HAP-1 (cell line): ENCODE measurements at places on chromosomes 4 and X.

DNA sequence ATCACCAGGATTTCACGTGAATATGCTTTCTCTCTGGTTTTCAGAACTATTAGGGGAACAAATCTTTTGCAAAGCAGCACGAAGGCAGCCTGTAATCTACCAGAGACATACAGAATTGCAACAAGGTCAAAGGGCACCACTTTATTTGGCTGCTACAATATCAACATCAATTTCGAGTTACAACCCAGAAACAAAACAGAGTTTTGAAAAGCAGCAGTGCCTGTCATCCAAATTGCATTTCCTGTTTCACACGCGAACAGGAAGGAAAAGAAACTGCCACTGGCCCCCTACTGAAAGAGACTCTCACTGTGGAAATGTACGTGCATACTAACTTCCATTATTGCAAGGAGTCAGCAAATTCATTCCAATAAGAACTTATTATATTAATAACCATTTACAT, 17.1 kb upstream of the C1QTNF7 start:
- no peak for DNase-seq

DNA sequence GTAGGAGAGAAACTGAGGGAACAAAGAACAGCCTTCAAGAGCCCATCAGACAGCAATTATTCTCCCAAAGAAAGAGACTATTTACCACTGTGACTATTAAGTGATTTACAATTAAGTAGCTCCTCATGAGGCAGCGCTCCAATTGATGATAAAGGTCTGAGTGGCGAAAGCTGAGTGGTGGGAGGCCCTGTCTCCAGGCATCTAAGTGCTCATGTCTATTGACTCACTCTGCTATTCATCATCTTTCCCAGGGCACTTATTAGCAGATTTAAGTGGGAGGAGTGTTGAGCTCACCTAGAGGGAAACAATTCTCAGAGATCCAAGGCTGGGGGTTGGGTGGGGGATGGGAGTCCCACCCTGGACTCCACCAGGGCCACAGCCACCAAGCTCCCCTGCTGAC, 23.3 kb downstream of the AMER1 start:
- DNase-seq = no peak

DNA sequence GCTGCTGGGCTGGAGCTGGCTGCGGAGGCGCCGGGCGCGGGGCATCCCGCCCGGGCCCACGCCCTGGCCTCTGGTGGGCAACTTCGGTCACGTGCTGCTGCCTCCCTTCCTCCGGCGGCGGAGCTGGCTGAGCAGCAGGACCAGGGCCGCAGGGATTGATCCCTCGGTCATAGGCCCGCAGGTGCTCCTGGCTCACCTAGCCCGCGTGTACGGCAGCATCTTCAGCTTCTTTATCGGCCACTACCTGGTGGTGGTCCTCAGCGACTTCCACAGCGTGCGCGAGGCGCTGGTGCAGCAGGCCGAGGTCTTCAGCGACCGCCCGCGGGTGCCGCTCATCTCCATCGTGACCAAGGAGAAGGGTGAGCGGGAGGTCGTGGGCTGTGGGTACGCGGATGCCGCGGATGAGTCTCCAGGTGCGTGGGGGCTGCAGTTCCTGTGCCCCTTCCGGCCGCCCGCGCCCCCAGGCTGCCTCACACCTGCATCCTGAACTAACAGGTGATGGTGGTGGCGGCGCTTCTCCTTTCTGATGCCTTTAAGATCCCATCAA, 499 bp downstream of the CYP2U1 start:
- DNase-seq = no peak

- no peak for DNase-seq
Observed at GRCh38 chr4:5361968-5362367, 310.7 kb downstream of the STK32B start.

DNA sequence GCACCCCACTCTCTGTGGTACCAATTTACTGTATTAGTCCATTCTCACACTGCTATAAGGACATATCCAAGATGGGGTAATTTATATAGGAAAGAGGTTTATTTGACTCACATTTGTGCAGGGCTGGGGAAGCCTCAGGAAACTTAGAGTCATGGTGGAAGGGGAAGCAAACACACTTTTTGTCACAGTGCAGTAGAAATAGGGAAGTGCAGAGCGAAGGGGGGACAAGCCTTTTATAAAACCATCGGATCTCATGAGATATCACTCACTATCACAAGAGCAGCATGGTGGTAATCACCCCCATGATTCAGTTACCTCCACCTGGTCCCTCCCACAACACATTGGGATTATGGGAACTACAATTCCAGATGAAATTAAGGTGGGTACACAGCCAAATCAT, 766.9 kb upstream of the PCDH10 start:
- no peak for DNase-seq

GRCh38 chrX:2901367-2902036, 27.6 kb downstream of the ARSD start:
- DNase-seq = no peak

DNA sequence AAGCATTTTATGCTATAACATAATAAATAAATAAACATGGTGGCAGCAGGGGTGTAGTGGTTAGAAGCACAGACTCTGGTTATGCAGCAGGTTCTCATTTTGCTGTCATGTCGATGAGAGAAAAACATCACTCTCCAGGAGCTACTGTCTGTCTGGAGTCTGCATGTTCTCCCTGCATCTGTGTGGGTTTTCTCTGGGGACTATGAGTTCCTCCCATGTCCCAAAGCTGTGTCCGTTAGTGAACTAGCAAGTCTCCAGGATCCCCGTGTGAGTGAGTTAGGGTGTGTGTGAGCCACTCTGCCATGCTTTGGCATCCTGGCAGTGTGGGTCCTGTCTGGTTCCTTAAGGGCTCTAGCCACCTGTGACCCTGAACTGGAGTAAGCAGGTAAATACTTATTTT, 585.6 kb upstream of the AGA start:
- no peak for DNase-seq

DNA sequence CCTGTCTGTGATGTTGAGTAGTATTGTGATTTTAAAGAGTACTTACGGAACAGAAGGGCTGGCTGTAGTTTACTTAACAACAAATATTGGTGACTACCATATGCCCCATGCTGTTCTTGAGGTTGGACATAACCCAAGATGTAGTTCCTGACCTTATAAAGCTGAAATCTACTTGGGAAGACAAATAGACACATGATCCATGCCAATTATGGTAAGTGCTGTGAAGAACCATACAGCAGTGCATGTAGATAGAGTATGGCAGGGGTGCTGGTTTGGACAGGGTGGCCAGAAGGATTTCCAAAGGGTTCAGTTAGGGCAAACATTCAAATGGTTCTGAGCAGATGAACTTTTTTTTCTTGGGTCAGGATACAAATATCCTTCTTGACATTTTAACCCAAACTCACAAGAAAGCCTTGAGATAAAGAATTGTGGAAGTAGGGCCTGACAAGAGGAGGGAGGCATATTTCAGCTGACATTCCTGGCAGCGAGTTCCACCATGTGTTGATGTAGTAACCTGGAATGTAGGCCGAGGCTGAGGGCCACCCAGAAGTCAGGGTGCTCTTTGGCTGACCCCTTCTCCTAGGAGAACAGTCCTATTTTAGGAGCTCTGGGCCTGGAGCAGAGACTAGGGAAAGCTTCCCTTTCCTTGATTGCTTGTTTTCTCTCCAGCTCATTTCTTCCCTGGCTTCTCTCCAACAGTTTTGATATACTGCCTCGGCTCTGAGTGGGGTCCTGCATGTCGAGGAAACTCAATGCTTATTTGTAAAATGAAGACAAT, 74.2 kb downstream of the FREM3 start:
- DNase-seq = no peak

- no peak for DNase-seq
Observed at GRCh38 chr4:32551943-32552342, 1831.8 kb downstream of the PCDH7 start.

DNA sequence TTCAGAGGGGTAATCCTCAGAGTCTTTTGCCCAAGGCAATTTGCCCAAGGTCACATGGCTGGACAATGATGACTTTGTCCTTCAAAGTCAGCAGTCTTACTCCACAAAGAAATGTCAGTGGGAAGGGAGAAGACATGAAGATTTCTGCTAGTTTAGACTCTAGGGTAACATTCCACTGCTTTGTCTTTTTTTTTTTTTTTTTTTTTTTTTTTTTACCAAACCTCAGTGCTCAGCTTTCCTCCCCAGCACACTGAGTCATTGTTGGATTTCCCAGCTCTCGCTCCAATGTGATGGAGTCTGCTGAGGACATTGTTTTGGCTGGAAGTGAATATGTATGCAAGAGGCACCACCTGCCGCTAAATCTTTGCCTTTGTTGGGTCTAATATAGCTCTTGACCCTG, 7.2 kb upstream of the C1QTNF7 start:
- DNase-seq = no peak

DNA sequence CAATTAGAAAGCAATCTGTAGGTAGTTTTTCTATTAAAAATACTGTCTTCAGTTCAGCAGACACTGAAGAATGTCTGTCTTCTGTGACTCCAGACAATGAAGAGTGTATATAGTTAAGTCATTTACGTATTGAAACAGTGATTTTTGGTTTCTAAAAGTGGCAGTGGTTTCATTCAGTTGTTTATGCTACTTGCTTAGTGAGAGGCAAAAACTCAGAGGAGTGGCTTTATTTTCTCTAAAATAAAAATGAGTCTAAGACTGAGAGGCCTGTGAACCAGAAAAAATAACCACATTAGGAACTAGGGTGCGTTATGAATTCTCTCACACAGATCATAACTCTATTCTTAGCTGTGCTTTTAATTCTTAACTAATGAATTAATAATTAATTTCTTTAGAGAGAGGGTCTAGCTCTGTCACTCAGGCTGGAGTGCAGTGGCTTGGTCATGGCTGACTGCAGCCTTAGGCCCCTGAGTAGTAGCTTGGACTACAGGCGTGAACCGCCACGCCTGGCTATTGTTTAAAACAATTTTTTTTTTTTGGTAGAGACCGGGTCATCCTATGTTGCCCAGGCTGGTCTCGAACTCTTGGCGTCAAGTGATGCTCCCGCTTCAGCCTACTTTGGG, 31.4 kb downstream of the FREM3 start:
- no peak for DNase-seq

DNA sequence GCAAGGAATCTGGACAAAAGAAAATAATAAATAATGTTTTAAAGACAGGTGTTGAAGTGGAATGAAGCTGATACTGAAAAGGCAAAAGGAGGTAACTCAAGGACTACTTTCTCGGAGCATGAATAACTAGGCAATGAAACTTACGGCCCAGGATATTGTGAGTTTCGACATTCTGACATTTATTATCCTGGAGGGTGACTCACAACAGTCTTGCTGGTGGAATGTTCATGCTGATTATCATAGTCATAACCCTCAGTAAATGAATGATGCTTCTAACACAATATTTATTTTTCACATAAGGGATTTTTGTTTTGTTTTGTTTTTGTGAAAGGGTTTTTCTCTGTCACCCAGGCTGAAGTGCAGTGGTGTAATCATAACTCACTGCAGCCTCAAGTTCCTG, 147.0 kb upstream of the HPGD start:
- no peak for DNase-seq

- DNase-seq = no peak
Observed at GRCh38 chr4:181536196-181536746, 706.9 kb upstream of the TENM3 start.

- no peak for DNase-seq
Observed at GRCh38 chrX:138014577-138014976, 448.6 kb downstream of the ZIC3 start.

DNA sequence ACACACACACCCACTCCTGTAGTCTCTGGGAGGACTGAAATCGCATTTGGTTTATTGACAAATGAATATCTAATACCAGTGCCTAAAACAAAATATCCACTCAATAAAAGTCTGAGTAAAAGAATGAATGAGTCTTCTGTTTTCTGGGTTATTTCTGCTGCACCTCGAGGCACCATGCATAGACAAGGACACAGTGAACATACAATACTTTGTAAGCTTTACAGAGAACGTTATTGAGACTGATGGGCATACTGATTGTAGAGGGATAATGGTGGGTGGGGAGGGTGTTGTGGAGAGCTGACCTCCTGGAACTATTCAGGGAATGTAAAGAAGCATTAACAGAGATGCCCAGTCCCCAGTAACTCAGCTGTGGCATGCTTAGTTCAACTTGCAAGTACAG, 14.1 kb upstream of the KCNIP4 start:
- DNase-seq = no peak

- DNase-seq = no peak
Observed at GRCh38 chr4:145497199-145498149, 15.8 kb downstream of the SMAD1 start.

GRCh38 chrX:10104958-10105658, 51.7 kb upstream of the CLCN4 start:
- no peak for DNase-seq

GRCh38 chr4:95835672-95836071, 4.2 kb upstream of the PDHA2 start:
- peak; percentile 38 for DNase-seq

- no peak for DNase-seq
Observed at GRCh38 chr4:5635826-5636195, 72.5 kb downstream of the EVC2 start.

GRCh38 chrX:87728459-87728858, 210.9 kb downstream of the KLHL4 start:
- no peak for DNase-seq

DNA sequence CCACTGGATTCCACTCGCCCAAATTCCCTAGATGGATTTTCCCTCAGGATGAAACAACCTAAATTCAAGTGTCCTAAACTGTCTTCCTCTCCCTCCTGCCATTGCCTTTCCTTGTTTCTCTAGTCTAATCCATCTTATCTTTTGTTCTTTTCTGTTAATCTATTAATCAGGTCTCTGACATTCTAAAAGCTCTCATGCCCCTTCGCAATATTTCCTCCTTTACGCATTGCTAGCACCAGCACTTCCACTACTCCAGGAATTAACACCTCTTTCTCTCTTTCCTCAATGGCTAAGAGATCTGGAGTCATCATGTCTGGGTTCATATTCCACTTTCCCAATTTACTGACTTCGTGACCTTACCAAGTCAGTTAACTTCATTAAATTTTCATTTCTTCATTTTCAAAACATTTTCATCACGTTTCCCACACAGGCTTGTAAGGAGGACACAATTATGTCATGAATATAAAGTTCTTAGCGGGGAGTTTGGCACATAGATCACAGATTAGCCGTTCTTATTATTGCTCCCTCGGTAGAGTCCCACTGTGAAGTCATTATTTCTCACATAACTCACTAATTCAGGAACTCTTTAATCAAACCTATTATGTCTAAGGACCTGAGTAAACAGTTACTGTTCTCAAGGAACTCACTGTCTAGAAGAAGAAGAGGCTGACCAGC, 45.3 kb downstream of the FAT4 start:
- no peak for DNase-seq

- DNase-seq = no peak
Observed at GRCh38 chrX:154430479-154430878, 2.0 kb downstream of the ATP6AP1 start.

GRCh38 chrX:20026278-20026677, 35.4 kb upstream of the BCLAF3 start:
- DNase-seq = no peak
